ENCODE measurements at places on chromosomes 7 and 10. TPM values are rescaled to one million over a fixed set of nuclear protein-coding genes. Genes with fewer than 3 reads are reported as not detected.

GRCh38 chr10:77837925-77838595 lies 88.5 kb downstream of the DLG5 start:
- no peaks in the 10 kb centered on the region for H3K27me3 ChIP-seq
- H3K4me3 ChIP-seq = no peak overlapping the region
- no peak for DNase-seq
- H3K36me3 ChIP-seq = peaks cover 24% of the 10 kb centered on the region
- H3K4me1 ChIP-seq = no peaks in the 10 kb centered on the region

- H3K4me3 ChIP-seq = no peak overlapping the region
- H3K4me1 ChIP-seq = no peaks in the 10 kb centered on the region
- DNase-seq = no peak
These were observed 8.3 kb upstream of the FOXL3 start for GRCh38 chr7:281637-282036.

Gene LRRC17
- 2.1 TPM for total RNA-seq

Gene TAS2R41
- not detected for total RNA-seq

DNA sequence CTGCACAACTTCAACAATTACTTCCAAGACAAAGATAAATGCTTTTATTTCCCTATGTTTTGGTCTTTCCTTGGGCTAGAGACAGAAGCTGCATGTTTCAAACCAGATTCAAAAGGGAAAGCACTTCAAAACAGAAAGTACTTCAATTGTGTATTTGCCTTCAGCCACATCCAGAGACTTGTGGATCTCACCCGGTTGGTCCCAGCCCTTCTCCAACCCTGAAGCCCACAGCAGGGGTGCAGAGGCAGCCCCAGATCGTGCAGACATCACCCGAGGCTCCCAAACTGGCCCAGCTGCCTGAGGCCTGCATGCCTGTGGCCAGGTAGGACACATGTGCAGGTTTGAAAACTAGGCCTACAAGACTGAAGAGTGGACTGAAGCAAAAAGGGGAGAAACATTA lies 80.8 kb downstream of the ALOX5 start:
- no peaks in the 10 kb centered on the region for H3K27me3 ChIP-seq
- no peak overlapping the region for H3K27ac ChIP-seq

Gene GBF1
- 23.7 TPM for total RNA-seq

Gene GATA3
- total RNA-seq = 0.31 TPM

Gene ANXA7
- 84.6 TPM for total RNA-seq

DNA sequence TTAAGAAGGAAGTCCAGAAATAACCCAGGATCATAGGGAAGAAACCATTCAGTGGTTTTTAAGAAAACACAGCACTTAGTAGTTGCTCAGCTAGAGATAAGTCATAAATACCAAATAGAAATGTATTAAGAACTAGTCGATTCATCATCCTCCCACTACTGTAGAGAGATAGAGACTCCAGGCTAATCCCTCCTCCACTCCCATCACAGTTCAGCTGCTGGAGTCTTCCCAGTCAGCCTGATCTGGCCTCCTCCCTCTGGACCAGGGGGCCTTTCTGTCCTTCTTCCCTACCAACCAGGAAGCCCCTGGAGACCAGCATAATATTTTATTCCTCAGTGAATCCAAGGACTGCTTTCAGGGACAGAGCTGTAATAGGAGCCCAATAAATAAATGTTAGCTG lies 294.1 kb upstream of the YAE1 start:
- no peaks in the 10 kb centered on the region for H3K4me1 ChIP-seq
- DNase-seq = no peak
- no peaks in the 10 kb centered on the region for H3K27me3 ChIP-seq
- H3K27ac ChIP-seq = no peak overlapping the region
- no peak overlapping the region for H3K4me3 ChIP-seq

GRCh38 chr10:11828682-11829284 lies 5.6 kb downstream of the PROSER2 start:
- H3K27me3 ChIP-seq = no peaks in the 10 kb centered on the region
- H3K36me3 ChIP-seq = no peaks in the 10 kb centered on the region
- H3K4me3 ChIP-seq = no peak overlapping the region
- no peak overlapping the region for H3K27ac ChIP-seq
- peaks cover 7% of the 10 kb centered on the region for H3K4me1 ChIP-seq
- DNase-seq = no peak

Gene TRA2A
- total RNA-seq = 164 TPM

- no peaks in the 10 kb centered on the region for H3K27me3 ChIP-seq
- H3K36me3 ChIP-seq = peaks cover 3% of the 10 kb centered on the region
- no peak overlapping the region for H3K27ac ChIP-seq
- H3K4me1 ChIP-seq = peaks cover 4% of the 10 kb centered on the region
These were observed 110.6 kb downstream of the ATXN7L1 start for GRCh38 chr7:105765846-105766245.

- H3K4me1 ChIP-seq = no peaks in the 10 kb centered on the region
- no peak for DNase-seq
- H3K4me3 ChIP-seq = no peak overlapping the region
- no peaks in the 10 kb centered on the region for H3K27me3 ChIP-seq
- peaks cover 4% of the 10 kb centered on the region for H3K36me3 ChIP-seq
These were observed 161.2 kb downstream of the CAMK1D start for GRCh38 chr10:12510501-12510941.

- no peak for DNase-seq
- H3K27ac ChIP-seq = no peak overlapping the region
- H3K4me1 ChIP-seq = no peaks in the 10 kb centered on the region
- no peak overlapping the region for H3K4me3 ChIP-seq
- H3K36me3 ChIP-seq = peaks cover 20% of the 10 kb centered on the region
These were observed 26.5 kb downstream of the ASNS start for GRCh38 chr7:97845622-97846203.

- no peaks in the 10 kb centered on the region for H3K4me1 ChIP-seq
- H3K36me3 ChIP-seq = no peaks in the 10 kb centered on the region
- DNase-seq = no peak
These were observed 11.2 kb upstream of the HTR5A start for GRCh38 chr7:155058896-155059295.
